AG08396 (cell line): ENCODE measurements at places on chromosomes 12 and 14.

- DNase-seq = no peak
Observed at GRCh38 chr14:64610049-64610746, 60.4 kb downstream of the PPP1R36 start.

DNA sequence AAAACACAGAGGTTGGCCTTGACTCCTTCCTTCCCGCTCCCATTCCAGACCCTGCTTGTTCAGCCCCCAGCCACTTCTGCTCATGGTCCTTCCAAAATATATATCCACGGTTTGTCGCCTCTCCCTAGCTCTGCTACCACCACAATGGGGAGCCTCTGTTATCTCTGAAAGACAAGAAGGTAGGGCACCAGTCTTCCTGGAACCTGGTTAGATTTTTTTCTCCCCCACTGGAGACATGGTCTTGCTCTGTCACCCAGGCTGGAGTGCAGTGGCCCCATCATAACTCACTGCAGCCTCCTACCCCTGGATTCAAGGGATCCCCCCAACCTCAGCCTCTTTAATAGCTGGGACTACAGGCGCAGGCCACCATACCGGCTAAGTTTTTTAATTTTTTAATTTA lies 95.7 kb downstream of the PTPN11 start:
- no peak for DNase-seq

GRCh38 chr12:40382217-40382616 lies 157.4 kb downstream of the LRRK2 start:
- DNase-seq = no peak

DNA sequence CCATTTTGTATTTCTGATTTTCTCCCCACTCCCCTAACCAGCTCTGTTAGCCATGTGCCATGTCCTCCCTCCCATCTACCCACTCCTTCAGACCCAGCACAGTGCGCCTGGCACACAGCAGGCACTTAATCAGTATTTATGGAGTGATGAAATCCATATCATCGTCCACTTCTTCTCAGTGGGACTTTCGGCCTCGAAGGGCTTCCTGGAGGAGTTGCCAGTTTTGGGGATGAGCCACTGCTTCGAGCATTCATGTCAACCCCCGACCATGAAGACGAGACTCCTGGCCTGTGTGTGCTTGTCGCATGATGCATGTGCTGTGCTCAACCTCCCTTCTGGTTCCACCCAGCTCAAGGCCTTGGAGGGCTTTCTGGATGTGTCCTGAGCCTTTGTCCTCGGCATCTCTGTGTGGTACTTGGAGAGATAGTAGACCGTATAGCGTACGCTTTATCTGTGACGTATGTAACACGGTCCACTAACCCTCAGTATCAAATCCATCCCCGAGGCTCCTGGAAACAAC lies 119.5 kb upstream of the RTL1 start:
- no peak for DNase-seq

- DNase-seq = no peak
Observed at GRCh38 chr14:67357186-67357968, 2.2 kb downstream of the ATP6V1D start.

- DNase-seq = no peak
Observed at GRCh38 chr14:62062645-62063044, 300.4 kb downstream of the SNAPC1 start.

- no peak for DNase-seq
Observed at GRCh38 chr12:26204612-26205289, 9.4 kb downstream of the SSPN start.

DNA sequence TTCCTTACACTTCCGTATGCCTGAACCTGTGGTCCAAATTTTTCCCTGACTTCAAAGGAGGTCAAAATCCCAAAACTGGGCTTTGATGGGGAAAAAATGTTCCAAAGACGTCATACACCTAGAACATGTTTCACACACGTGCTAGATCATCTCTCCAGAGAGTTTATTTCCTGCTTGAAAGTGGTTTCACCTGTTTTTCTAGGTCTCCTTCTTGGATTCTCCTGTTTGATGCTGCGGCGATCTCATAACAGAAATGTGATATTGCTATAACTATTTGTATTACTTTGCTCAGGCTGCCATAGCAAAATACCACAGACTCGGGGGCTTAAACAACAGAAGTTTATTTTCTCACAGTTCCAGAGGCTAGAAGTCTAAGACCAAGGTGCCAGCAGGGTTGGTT lies 19.7 kb upstream of the TMCC3 start:
- no peak for DNase-seq

- DNase-seq = no peak
Observed at GRCh38 chr14:74756326-74756725, 6.8 kb upstream of the YLPM1 start.

DNA sequence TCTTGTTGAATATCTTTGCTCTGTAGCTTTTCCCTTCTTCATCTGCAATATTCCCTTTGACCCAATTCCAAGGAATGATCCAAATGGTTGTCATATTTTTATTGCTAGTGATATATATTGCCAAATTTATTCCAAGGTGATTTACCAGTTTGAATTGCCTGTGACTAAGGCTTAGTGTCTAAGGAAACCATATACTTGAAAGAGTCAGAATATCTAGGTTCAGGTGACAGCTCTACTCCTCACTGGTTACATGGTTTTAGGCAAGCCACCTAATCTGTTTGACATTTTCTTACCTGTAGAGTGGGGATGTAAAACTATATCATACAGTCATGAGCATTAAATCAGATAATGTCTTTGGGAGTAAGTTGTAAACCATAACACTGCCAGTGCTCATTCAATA lies 473.8 kb downstream of the NPAS3 start:
- no peak for DNase-seq

DNA sequence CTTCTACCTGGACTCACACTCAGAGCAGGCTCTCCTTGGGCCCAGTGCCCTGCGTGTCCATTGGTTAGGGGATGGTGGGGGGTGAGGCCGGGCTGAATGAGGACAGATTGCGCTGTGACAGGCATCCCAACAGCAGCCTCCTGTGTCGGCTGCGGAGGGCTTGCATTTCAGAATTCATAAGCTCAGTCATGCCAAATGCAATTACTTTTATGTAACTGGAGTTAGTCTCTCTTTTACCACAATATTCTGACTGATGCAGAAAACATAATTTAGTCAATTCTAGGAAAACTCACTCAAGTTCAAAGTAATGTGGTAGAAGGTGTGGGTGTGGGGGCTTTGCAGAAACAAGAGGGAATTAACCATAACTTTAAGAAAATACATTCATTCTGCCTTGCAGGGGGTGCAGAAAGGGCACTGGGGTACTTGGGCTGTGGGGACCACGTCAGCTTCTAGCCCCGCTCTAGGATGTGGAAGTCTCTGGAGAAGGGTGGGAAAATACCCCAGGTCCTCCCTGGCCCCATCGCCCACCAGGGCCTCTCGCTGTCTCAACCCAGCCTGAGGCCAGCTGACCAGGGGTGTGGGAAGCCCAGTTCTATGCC lies 257.7 kb downstream of the ADGRD1 start:
- no peak for DNase-seq

GRCh38 chr12:4824380-4824779 lies 85.3 kb upstream of the KCNA1 start:
- peak; percentile 37 for DNase-seq

GRCh38 chr12:69682110-69682755 lies 16.9 kb downstream of the BEST3 start:
- DNase-seq = no peak

GRCh38 chr12:21456291-21456780 lies 18.9 kb downstream of the PYROXD1 start:
- DNase-seq = no peak

GRCh38 chr12:115667116-115667515 lies 610.4 kb downstream of the MED13L start:
- DNase-seq = no peak

DNA sequence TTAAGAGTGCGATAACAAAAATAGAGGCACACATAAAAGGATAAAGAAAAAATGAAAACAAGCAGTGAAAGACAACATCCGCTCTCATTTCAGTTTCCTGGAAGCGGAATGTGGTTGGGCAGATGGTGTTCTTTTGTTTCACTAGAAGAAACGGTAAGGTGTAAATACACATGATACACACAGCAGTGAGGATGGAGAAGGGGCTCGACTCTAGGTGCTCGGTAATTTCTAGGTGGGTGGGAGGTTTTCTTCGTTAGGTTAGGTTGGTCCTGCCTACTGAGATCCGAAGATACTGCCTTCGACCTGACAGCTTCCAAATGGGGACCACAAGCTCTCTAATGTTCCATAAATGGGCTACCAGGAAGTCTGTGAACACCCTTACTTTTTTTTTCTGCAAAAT lies 1082.5 kb downstream of the BCL11B start:
- no peak for DNase-seq
